ENCODE measurements at places on chromosomes 13 and 19. TPM values are rescaled to one million over a fixed set of nuclear protein-coding genes. Genes with fewer than 3 reads are reported as not detected.
A peak's percentile ranks its signal among the peaks of the same experiment; 100 is the strongest.

Gene GRK1
- total RNA-seq, result not detected

Gene OR7D2
- 0.05 TPM for total RNA-seq

Gene SMIM7
- total RNA-seq, result 135 TPM

DNA sequence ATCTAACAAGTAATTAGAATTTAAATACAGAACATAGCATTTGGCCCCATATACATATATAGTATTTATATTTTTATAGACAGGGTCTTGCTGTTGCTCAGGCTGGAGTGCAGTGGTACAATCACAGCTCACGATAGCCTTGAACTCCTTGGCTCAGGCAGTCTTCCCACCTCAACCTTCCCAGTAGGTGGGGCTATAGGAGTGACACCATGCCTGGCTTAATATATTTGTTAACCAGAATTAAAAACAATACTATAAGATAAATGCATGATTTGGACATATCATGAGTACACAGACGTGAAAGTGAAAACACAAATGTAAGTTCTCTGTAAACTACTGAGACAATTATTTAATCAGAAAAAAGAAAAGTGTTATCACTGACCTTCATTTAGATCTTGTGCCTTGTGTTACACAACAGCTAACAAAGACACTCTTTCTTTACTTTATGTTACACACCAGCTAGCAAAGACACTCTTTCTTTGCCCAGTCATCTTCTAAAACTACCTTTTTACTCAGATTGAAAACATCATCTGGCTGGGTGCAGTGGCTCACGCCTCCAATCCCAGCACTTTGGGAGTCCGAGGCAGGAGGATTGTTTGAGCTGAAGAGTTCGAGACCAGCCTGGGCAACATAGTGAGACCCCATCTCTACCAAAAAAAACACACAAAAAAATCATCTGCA, 22.6 kb downstream of the CARS2 start:
- DNase-seq, result peak; percentile 12

- DNase-seq, result peak; percentile 68
These were observed 16.7 kb downstream of the MYBPC2 start for GRCh38 chr19:50449236-50449899.

DNA sequence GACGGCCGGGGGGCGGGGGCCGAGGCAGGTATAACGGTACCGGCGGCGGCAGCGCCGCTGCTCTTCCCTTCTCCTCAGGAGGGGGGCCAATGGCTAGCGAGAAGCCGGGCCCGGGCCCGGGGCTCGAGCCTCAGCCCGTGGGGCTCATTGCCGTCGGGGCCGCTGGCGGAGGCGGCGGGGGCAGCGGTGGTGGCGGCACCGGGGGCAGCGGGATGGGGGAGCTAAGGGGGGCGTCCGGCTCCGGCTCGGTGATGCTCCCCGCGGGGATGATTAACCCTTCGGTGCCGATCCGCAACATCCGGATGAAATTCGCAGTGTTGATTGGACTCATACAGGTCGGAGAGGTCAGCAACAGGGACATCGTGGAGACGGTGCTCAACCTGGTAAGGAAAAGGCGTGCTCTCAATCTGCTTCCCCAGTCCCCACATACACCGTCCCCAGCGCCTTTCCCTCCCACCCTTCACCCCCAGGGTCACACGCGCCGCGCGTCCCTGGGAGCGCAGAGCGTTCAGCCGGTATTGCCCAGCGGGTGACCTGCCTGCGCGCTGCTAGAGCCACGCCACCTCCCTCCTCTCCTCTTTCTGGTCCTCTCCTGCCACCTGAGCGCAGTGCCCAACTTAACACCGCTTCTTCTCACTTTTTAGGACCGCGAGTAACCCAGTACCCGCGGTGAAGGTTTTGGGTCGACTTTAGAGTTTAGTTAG, 814 bp downstream of the NBEA start:
- DNase-seq, result peak; percentile 48

GRCh38 chr19:21569494-21569865, 64.1 kb downstream of the ZNF429 start:
- no peak for DNase-seq

GRCh38 chr19:34504809-34505291, 23.3 kb downstream of the WTIP start:
- DNase-seq, result no peak

DNA sequence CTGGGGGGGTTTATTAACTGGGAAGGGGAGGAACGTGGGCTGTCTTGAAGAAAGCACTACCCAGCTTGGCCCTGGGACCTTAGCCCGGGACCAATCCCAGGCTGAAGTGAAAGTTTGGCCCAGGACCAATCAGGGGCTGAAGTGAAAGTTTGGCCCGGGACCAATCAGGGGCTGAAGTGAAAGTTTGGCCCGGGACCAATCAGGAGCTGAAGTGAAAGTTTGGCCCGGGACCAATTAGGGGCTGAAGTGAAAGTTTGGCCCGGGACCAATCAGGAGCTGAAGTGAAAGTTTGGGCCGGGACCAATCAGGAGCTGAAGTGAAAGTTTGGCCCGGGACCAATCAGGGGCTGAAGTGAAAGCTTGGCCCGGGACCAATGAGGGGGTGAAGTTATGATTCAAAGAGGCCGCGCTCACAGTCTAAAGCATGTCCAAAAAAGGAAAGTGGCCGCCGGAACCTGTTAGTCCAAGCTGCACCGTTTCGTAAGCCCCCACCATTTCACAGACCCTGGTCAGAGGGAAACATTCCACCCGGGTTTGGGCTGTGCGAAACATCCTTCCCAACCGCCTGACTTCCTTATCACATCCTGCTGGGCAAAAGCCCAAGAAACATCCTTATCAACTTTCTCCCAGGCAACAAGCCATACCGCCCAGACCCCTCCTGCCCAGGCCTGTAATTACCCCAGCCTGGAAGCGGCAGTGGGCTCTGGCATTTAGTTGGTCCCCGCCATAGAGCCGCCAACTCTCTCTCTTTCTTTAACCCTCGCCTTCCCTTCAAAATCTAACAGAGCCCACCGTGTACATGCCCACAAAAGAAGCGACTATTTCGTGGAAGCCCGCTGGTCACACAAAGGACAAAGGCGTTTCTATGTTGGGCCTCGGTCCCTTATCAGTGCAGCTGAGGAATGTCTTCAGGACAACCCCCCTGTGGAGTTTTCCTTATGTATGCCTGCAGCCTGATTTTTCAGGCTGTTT, 1.1 kb downstream of the ZNF850 start:
- DNase-seq, result peak; percentile 78

DNA sequence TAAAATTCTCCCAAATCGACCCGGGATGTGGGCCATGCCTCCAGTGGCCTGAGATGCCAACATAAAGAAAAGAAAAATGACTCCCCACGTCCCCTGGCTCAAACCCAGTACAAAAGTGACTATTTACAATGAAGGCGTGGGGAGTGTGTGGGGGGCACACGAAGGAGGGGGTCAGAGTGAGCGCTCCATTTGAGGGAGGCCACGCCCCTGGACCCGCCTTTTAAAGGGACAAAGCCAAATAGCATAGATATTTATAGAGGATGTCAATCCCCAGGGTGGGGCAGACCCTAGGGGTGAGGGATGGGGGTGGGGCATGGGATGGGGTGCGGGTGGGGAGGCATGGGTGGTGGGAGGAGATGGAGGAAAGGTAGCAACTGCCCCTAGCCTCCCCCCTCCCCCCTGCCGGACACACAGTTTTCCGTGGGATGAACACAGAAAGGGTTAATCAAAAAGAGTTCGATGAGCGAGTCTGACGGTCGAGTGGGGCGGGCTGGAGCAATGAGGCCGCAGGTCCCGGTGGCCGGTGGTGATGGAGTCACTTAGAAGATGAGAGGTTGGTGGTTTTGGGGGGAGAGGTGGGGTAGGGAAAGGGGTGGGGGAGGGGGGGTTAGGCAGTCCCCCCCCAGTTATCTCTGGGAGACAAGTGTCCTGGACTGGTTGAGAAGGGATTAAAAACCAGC, 20.1 kb upstream of the NANOS2 start:
- DNase-seq, result no peak

DNA sequence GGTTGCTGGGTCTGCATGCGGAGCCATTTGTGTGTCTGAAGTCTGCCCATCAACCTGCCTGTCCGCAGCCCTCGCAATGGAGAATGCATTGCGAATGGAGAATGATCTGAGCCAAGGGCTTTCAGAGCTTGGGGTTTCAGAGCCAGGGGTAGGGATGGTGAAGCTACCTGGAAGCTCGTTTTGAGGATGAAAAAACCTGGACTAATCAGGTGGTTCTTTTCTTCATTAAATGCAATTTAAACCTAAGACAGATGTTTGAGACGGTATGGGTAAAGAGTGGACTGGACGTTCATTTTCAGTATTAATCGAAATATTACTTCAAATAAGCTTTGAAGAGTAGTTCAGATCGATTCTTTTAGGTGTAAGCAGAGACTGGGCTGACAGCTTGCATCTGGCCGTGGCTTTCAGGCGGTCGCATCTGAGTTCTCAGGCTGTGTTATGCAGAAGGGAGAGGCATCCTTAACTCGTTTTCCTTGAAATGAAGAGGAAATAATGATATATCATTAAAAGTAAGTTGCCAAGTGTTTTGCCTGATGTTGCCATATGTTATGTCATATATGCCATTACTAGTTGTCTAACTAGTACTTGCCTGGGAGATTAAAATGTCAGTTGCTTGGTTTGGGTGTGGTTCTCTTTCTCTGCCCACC, 801 bp downstream of the MCF2L start:
- no peak for DNase-seq

GRCh38 chr19:46035986-46036743, 4.6 kb downstream of the IGFL4 start:
- no peak for DNase-seq

GRCh38 chr13:99741960-99742359, 229.6 kb downstream of the ZIC5 start:
- no peak for DNase-seq

DNA sequence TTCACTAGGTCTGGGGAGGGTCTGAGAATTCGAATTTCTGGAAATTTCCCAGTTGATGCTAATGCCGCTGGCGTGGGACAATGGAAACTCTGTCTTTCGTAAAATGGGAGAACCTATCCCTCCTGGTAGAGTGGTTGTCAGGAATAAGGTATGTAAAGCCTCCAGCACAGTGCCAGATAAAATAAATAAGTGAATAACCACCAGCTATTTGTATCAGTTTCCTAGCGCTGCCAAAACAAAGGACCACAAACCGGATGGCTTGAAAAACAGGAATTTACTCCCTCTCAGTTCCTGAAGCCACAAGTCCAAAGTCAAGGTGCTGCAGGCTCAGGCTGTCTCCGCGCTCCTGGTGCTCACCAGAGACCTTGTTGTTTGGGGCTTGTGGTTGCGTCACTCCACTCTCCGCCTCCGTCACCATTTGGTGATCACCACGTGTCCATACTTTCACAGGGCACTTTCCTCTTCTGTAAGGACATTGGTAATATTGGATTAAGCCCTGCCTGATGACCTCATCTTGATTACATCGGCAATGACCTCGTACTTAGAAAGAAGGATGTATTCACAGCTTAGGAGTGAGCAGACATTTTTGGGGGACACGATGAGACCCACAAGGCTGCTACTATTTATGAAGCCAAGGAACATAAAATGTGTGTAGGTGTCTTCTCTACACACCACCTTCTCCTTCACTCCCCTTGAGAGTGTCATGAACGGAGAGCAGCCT, 428.5 kb downstream of the IRS2 start:
- DNase-seq, result peak; percentile 88

GRCh38 chr13:40492511-40492910, 173.9 kb downstream of the FOXO1 start:
- no peak for DNase-seq

- DNase-seq, result no peak
These were observed 2236.5 kb downstream of the PCDH9 start for GRCh38 chr13:64993514-64994164.

All from M059J (cell line).